ENCODE measurements at places on chromosomes 7 and 10. TPM values are rescaled to one million over a fixed set of nuclear protein-coding genes. Genes with fewer than 3 reads are reported as not detected.

TFPI2 gene
- total RNA-seq = 73.5 TPM

GUSB gene
- 42.1 TPM for total RNA-seq

UTF1 gene
- total RNA-seq = not detected

TMEM229A gene
- total RNA-seq = 0.59 TPM

TPK1 gene
- 3.9 TPM for total RNA-seq

GRM3 gene
- total RNA-seq = not detected

UNCX gene
- total RNA-seq = not detected

CSTF2T gene
- total RNA-seq = 23.8 TPM

SPDYE2 gene
- total RNA-seq = not detected

GIMAP4 gene
- total RNA-seq = not detected

OR9A2 gene
- 0.42 TPM for total RNA-seq

DNA sequence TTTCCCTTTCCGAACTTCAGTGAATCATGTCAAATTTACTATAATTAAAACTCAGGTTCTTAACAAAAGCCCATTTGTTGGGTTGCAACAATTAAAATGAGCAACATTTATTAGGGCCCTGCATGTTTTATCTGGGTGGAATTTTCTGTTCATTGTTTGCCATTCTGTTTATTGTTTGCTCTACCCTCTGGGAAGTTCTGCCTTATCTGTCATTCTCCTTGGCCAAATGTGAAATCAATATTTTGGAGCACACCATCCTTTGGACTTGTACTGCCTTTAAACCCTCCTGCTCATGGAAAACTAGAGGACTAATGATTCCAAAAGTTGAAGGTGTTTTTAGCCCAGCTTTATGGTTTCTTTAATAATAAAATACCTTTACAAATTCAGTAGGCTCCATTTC is 134.5 kb upstream of the KCND2 start:
- DNase-seq = no peak

- no peak for DNase-seq
Observed at GRCh38 chr7:55431898-55432297, 66.8 kb downstream of the LANCL2 start.

DNA sequence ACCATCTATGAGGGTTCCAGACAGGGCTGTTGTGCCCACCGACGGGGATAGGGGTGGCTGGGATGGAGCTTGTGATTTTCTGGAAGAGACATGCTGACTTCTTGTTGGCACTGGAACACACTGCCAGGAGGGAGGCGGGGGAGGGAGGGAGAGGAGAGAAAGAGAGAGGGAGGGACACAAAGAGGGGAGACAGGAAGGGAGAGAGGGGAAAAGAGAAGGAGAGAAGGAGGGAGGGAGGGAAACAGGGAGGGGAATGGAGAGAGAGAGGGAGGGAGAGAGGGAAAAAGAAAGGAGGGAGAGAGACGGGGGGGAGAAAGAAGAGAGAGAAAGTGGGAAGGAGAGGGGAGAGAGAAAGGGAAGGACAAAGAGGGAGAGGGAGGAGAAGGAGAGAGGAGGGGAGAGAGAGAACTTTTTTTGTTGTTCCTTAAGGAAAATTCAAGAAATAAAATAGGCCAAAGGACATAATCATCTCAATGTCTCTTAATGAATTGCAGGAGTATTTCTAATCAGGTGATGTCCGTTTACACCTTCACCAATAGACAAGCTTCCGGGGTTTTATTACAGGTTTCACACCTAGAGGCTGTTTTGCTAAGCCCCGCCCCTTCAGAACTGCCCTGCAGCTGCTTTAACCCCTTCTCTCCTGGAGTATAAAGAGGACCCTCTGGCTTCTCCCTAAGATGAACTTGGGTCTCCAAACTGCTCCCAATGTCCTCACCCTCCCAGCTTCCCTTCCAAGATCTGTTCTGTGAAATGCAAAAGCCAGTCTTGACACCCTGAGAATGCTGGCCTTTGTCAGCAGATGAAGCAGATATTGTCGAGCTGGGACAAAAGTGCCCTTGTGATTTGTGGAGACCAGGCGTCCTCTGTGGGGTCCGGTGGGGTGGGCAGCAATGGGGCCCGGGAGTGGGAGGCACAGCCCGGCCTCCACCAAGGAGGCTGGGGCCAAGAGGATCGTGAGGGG is 82.0 kb upstream of the GTF2IRD1 start:
- no peak for DNase-seq

DNA sequence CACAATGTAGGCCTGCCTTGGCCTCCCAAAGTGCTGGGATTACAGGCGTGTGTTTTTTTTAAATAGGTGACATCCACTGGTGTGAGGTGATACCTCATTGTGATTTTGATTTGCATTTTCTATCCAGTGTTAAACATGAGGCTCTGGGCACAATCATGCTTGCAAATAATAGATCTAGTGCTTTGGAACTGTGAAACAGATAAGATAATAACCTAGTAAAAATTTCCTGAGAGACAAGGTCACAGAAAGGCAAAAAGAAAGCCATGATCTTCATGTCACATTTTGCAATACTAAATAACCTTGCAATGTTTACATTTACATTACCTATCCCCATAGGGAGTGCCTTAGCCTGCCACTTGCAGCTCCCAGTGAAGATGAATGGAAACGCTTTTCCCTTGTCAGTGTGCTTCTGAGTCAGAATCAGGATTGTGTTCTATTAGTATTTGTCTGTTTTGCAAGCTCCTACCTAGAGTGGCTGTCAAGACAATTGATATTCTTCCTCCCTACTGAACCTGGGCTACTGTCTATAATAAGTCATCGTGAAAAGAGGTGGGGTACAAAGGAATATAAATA is 256.5 kb downstream of the PHTF2 start:
- no peak for DNase-seq

GRCh38 chr10:90180886-90181691 is 479.7 kb downstream of the KIF20B start:
- DNase-seq = no peak

DNA sequence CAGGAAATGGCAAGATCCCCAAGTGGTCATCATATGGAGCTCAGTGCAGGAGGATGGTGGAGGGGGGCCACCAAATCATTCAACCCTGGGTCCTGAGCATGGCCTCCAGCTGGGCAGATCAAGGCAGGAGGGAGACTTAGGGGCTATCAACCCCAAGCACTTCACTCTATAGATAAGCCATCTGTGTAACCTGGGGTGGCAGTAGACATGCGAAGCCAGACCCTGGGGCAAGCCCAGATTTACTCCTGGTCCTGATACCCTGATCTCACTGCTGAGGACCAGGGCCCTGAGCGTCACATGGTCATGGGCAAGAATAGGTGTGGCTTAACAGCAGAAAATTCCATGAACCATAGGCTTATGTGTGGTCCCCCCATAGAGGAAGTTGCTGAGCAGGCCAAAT is 173.0 kb upstream of the ADCY1 start:
- DNase-seq = no peak

- no peak for DNase-seq
Observed at GRCh38 chr7:22613496-22613895, 113.5 kb upstream of the IL6 start.

DNA sequence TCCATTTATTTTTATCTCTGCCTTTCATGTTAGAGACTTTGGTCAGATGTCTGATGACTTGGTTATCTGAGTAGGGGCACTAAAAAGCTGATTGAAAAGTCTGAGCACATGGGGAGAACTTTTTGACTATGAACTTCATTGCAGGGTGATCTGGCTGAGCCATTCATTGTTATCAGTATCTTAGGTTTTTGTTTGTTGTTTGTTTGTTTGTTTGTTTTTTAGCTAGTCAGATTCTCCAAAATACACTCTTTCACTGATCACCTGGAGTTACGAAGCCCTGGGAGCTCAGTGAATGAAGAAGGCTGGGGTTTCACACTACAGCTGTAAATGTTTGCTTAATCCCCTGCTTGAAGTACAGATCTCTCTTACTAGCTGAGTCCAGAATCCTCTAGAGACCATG is 28.6 kb upstream of the DLG5 start:
- no peak for DNase-seq

DNA sequence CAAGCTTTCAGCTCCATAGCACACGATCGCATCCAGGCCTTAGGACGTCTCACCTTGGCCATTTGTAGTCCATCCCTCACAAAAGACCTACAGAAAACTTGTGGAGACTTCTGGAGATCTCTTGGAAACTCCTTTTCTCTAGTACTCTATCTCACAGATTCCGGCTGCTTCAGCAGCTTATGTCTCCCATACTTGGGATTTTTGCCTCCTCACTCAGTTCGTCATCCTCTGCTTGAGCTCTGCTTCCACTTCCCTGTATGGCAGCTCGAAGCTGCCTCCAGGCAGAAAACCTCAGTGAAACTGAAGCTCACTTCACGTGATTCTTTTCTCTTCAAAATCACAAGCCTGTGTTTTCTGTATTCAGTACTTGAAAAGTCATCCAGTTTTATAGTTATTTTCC is 178.7 kb upstream of the GDF10 start:
- DNase-seq = no peak

DNA sequence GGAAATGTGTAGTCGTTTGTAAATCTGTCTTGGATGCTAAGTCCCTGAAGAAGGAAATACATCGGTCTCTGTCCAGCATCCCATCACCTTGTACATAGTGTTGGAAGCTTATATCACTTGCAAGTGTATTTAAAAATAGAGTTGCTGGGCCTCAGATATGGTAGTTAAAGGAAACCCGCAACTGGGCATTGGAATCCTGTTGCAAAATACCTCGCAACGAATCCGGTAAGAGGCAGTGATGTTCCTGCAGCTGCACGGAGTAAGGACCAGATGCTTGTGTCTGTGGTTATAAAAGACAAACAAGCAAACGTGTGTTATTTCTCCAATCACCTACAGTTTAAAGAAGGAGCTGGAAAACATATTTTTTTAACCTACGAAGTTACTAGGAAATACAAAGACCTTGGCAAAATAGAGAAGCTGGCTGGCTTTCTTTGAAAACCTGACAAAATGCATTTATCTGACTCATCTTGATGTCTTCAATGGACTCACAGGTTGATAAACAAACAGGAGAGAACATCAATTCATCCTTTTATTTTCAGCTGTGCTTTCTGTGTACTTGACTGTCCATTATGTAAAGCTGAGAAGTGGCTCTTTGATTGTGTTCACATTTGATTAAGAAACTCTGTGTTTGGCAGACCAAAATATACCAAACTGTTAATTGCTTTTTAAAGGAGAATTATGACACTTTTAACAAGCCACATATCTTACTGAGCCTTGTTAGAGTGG is 326.4 kb downstream of the SFMBT2 start:
- no peak for DNase-seq

DNA sequence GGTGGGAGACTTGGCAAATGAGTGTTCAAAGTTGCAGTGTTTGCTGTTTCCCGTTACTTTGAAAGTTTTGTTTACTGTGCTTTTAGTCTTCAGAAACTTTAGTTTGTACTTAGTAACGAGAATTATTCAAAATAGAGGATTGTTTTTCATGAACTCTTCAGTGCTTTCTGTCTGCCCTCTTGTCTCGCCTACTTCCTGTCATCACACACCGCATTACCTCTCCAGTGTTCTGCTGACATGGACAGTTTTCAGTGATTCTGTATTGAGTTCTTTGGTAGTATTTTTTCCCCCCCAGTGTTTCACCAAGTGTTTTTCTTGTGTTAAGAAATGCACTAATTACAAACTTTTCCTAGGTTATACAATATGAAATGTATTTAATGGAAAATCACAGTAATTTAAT is 207.0 kb downstream of the MLLT10 start:
- DNase-seq = no peak

DNA sequence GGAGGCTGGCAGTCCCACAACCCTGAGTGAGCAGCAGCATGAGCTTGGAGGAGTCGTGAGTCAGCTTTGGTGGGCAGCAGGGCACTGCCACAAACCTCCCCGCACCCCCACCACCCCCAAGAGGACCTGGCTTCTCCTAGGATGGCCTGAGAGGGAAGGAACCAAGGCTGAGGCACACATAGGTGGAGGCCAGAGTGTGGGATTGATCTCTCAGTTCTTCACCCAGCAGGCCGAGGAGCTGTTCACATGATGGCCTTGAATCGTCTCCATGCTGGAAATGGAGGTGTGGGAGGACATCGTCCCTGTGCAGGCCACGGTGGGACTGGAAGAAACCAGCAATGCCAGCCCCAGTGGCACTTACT is 17.4 kb upstream of the GDF10 start:
- no peak for DNase-seq

DNA sequence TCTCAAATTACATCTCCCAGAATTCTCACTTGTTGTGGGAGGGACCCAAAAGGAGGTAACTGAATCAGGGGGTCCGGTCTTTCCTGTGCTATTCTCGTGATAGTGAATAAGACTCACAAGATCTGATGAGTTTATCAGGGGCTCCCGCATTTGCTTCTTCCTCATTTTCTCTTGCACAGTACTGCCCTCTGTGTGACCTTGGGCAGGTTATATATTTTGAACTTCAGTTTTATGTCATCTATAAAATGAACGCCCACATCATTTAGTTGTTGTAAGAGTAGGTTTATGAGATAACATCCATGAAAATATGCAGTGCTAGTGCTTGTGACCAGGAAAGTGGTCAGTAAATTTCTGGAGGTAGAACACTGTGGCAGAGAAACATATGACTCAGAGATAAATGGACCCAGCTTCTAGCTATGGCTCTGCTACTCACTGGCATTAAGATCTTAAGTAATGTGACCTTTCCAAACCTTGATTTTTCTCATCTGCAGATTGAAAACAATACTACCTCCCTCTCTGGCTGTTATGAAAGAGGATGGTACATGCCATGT is 44.3 kb downstream of the SCRN1 start:
- DNase-seq = no peak

GRCh38 chr10:131860311-131860710 is 40.5 kb upstream of the PPP2R2D start:
- no peak for DNase-seq

DNA sequence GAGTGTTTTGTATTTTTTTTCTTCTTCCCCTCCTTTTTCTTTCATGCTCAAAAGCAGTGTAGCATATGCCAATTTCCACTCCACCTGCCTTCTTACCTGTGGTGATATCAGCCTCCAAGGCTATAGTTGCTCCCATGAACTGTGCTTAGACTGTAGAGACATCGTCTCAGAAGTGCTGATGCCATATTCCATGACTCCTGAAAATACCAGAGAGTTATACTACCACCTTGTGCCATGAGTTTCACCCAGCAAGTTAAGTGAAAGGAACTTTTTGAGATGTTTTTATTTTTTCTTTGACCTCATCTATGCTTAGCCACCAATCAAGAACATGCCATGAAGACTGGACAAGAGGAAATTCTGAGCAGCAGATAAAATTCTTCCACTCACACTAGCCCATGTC is 142.8 kb upstream of the SEMA3E start:
- no peak for DNase-seq

- DNase-seq = no peak
Observed at GRCh38 chr10:30241422-30242110, 107.5 kb downstream of the MTPAP start.

- DNase-seq = no peak
Observed at GRCh38 chr10:104146882-104147281, 24.9 kb downstream of the SFR1 start.

DNA sequence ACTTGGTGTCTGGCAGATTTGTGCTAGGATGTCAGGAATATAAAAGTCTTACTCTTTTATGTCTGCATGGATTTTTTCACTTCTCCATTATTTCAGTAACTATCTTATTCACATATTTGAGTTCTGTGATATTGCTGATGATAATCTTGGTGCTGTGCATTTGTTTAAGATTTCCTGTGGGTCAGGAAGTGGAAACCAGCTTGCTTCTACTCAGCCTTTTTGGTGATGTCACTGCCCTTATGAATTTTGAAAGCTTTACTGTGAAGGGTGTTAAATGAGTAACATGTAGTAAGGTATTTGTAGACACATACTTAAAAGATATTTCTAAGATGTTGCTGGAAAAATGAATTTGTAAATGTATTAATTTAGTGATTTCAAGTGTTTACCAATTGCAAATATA is 69.5 kb upstream of the VOPP1 start:
- no peak for DNase-seq

- DNase-seq = no peak
Observed at GRCh38 chr7:92639213-92639896, 49.2 kb upstream of the FAM133B start.

Data from mesothelial cell of epicardium (in vitro differentiated cells).